ENCODE measurements at places on chromosomes 1 and 21.

- DNase-seq = no peak
Observed at GRCh38 chr1:231678011-231678432, 51.4 kb downstream of the DISC1 start.

- peak; percentile 52 for DNase-seq
Observed at GRCh38 chr1:199948587-199949280, 78.8 kb upstream of the NR5A2 start.

- DNase-seq = peak; percentile 13
Observed at GRCh38 chr1:209160230-209160629, 423.3 kb upstream of the CAMK1G start.

GRCh38 chr1:157145076-157145475 is 6.9 kb upstream of the ETV3 start:
- DNase-seq = no peak

GRCh38 chr21:41199588-41199987 is 31.6 kb downstream of the BACE2 start:
- no peak for DNase-seq

GRCh38 chr1:77642196-77642595 is 40.3 kb downstream of the ZZZ3 start:
- no peak for DNase-seq

GRCh38 chr1:30411206-30411605 is 312.2 kb downstream of the MATN1 start:
- no peak for DNase-seq

- no peak for DNase-seq
Observed at GRCh38 chr21:33211732-33212131, 18.0 kb upstream of the IFNAR2 start.

DNA sequence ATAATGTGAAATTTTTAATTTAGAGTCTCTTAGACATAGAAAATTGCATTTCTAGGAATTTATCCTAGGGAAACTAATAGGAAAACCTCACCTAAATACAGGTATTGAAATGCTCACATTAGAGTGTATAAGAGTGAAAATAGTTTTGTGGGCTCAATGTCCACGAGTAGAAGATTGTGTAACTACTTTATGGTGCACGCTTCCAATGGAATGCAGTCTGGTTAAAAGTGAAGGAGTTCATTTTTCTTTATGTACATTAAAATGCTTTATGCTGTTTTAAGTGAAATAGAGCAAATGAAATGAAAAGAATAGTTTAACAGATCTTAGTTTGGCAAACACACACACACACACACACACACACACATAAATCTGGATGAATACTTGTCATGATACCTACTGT is 278.2 kb downstream of the USP25 start:
- DNase-seq = no peak

GRCh38 chr1:85450832-85451231 is 14.1 kb downstream of the DDAH1 start:
- no peak for DNase-seq

GRCh38 chr1:223023863-223024262 is 119.2 kb downstream of the TLR5 start:
- no peak for DNase-seq

GRCh38 chr1:173304529-173305227 is 97.5 kb upstream of the TNFSF4 start:
- DNase-seq = no peak

GRCh38 chr1:165501970-165502348 is 41.8 kb upstream of the LRRC52 start:
- no peak for DNase-seq

GRCh38 chr1:98662356-98662670 is 792 bp downstream of the SNX7 start:
- DNase-seq = no peak

DNA sequence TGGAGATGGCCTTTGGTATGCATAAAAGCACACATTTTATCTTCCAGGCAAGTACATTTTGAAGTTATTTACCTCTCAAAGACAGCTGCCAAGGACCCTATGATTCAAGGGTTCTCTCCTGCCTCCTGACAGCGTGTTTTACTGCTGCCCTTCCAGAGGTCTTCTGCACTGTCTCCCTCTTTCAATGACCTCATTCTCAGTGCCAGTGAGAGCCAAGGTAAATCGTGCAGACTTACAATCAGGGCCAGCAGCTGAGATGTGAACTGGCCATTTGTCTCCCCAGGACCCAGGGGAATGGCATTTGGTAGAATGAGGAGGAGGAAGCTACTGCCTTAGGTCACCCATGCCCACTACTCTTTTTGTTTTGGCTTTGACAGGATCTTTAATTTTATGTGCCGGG is 84.2 kb upstream of the FGGY start:
- DNase-seq = no peak

DNA sequence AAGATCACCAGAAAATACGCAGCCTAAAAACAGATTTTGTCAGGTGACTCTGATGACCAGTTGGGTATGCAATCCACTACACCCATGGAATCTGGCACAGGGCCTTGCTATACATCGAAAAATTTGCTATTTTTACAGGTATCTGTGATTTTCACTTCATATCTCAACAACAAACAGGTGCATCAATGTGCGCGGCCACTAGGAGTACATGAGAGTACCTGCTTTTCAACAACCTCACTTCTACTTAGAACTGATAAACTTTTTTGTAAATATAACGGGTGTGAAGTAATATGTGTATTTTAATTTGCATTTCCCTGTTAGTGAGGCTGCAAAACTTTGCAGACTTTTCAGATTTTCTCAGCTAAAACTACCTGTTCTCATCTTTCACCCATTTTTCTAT is 80.8 kb downstream of the SLC45A1 start:
- DNase-seq = no peak

DNA sequence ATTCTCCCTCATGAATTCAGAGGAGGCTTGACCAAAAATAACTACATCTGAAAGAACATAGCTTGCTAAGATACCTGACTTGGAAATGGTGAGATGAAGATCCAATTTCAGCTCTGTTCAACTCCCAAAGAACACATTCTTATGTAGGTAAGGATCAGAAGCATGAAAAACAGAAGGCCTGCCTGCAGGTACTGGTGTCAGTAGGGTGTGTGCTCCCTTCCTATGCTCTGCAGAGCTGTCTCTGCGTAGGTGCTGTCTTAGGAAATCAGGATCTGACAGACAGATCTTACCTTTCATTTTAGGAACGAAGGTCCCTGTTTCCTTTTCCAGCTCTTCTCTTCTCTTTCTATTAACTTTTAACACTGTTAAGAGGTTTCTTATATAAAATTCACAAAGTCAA is 5.6 kb upstream of the OR6K2 start:
- no peak for DNase-seq

DNA sequence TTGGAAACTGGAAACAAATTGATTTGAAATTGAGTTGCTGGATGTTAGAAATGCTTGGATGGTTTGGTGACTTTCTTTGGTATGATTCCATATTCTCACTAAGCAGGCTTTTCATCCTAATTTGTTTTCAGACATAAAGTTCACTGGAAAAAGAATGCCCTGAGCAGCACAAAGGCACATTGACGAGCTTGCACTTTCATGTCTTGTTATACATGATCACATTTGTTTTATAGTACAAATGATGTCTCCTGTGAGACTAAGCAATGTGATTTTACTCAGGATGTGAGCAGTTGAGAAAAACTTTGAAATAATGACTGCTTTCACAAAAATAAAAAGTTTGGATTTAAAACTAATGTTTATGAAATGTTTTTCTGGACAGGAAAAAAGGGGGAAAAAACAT is 63.6 kb downstream of the KCNT2 start:
- peak; percentile 40 for DNase-seq

GRCh38 chr1:231969076-231969475 is 342.5 kb downstream of the DISC1 start:
- DNase-seq = peak; percentile 57

GRCh38 chr1:30886710-30887428 is 21.7 kb downstream of the SDC3 start:
- peak; percentile 59 for DNase-seq
